ENCODE measurements at places on chromosomes 7 and 10.

- no peak for DNase-seq
Observed at GRCh38 chr10:17199351-17199804, 2.1 kb downstream of the TRDMT1 start.

DNA sequence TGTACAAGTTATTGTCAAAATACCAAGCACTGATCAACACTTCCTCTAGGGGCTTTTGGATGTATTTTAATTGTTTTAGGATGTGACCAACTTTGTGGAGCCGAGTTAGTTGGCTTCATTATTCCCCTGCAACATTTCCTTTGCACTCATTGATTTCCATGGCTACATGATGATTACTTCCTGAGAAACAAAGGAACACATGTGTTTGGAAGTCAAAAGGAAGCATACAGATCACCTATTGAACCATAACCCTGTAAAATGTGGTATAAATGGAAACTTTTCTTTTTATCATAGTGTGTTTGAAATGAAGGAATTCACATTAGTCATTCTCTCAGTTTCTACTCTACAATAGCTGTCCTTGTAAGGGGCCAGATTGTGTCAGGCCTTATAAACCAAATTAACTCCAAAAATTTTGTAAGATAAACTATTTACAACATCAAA is 32.2 kb upstream of the EXOC6 start:
- DNase-seq, result no peak

DNA sequence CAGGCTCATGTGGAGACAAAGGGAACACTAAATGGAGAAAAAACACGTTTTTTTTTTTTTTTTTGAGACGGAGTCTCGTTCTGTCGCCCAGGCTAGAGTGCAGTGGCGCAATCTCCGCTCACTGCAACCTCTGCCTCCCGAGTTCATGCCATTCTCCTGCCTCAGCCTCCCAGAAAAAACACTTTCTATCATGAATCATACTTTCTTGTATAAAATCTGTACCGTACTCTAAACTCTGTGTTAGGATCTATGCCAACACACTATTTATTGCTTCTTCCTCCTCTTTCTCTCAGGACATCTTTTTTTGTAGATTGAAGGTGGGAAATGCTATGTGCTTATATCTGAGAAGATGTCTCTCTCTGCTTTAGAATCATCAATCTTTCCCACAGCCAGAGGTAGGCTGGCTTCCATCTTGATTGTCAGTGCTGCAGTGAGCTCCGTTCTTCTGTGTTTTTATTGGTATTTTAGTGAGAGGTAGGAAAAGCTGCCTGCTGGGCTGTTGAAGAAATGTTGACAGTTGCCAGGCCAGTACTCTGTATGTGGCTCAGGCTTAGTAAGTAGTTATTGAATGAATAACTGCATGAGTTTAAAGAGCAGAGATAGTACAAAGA is 101.1 kb downstream of the GPR85 start:
- no peak for DNase-seq

DNA sequence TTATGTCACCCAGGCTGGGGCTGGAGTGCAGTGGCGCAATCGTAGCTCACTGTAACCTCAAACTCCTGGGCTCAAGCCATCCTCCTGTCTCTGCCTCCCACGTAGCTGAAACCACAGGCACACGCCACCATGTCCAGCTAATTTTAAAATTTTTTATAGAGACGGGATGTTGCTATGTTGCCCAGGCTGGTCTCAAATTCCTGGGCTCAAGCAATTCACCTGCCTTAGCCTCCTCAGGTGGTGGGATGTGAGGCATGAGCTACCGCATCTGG is 123.2 kb upstream of the PARD3 start:
- no peak for DNase-seq

DNA sequence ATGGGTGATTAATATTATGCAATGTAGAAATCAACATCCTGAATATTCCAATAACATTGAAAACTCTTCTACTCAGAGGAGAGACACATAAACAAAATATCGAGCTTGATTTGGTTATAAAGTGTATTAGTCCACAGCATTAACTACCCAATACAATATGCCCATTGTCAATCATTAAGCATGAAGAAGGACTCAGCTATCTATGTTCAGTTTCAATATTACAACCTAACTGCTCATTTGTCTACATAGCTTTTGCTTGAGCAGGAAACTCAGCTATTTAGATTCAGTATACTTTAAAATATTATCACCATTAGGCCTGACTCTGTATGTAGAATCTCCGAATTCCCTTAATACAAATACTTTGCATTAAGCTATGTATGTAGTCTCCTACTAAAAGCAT is 262.6 kb downstream of the SEMA3A start:
- DNase-seq, result no peak

DNA sequence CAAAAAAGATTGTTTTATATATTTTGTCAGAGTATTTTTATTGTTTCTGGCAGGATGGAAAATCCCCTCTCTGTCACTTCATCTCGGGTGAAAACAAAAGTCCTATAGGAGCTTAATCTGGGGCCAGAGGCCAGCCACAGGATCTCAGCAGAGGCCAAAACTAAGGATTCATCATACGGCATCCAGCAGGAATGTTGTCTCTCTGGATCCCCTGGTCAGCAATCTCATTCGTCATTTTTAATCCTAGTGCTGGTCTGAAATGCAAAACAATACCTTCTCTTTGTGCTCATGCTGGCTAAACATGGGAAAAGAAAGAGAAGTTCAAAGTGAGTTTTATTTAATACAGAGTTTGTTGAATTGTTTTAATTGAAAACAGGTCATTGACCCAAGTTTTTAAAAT is 482.5 kb upstream of the AUTS2 start:
- no peak for DNase-seq

- no peak for DNase-seq
Observed at GRCh38 chr10:71547876-71548846, 151.4 kb downstream of the CDH23 start.

DNA sequence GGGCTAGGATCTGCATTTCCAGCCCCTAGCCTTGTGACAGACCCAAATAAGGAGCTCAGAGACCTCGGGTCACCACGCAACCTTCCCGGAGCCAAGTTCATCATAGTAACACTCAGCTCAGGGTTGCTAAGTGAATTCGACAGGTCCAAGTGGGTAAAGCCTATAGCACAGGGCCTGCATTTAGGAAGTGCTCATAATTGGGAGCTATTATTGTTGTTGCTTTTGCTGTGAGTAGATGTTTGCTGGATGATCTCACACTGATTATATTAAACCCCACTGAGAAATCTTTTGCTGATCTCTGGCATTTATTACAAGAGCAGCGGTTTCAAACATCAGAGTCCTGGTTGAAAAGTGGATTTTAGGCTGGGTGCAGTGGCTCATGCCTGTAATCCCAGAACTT is 20.3 kb upstream of the SAR1A start:
- DNase-seq, result no peak

GRCh38 chr7:44784364-44784763 is 12.1 kb upstream of the PPIA start:
- no peak for DNase-seq

DNA sequence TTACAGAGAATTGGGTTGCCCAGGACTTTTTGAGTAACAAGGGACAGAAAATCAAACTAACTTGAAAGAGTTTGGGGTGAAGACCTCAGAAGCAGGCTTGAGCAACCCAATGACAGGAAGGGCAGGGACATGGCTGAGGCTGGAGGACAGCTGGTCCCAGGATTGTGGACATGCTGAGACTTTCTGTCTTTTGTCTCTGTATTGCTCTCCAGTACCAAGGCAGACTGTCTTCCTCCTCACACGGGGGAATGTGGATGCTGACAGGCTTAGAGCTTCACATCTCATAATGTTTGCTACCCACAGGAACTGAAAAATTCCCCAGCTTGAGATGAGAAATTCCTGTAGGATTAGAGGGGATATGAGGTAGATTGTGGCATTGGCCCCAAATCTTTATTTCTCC is 229.6 kb downstream of the PHF14 start:
- DNase-seq, result no peak

DNA sequence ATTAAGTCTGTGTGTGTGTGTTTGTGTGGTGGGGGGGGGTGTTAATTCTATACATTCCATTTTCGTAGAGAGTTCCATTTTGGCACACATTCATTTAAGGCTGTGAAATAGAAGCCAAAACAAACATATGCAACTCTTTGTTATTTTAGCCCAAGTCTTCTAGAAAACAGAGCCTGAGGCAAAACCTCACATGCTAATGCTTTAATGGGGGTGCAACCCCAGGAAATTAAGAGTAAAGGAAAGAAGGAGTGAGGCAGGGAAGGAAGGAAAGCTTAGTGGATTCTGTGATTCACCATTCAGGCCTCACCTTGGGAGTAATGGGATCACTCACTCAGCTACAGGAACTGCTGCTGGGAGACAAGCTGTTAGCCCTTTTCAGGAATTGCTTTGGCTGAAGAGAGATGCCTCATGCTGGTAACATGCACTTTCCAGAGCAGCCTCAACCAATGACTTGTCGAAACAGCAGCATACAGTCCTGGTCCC is 73.0 kb upstream of the CTTNBP2 start:
- DNase-seq, result no peak

DNA sequence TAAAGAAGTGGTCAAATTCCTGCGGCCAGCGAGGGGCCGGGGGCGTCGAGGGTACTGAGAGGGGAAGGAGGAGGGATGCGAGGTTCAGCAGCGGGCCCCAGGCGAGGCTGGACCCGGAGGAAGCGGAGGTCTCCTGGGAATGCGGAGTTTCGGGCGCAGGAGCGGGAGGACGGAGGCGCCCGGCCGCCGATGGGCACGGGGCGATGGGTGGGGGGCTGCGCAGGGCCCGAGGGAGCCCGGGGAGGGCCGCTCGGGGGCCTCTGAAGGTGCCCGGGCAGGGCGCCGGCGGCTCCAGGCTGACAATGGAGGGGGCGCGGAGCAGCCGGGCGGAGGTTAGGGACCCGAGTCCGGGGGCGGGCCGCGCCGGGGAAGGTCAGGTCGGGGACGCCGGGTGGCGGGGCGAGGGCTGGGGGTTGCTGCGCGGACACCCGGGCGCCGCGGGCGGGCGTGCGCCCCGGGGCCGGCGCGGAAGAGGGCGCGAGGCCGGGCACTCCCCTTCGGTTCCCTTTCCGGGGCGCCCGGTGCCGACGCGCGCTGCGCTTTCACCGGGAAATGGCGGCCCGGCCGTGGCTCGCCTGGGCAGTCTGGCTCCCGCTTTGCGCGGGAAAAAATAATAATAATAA is 683 bp downstream of the MACROH2A2 start:
- DNase-seq, result no peak

DNA sequence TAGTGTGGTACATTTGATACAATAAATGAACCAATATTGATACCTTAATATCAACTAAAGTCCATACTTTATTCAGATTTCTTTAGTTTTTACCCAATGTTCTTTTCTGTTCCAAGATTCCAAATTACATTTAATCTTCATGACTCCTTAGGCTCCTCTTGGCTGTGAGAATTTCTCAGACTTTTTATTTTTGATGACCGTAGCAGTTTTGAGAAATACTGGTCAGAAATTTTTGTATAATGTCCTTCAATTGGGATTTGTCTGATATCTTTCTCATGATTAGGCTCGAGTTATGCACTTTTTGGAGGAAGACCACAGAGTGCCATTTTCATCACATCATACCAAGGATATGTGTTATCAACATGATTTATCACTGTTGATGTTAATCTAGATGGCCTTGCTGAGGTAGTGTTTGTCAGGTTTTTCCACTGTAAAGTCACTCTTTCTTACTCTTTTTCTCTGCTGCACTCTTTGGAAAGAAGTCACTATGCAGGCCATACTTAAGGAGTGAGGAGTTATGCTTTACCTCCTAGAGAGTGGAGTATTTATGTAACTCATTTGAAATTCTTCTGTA is 12.9 kb upstream of the ENTPD1 start:
- no peak for DNase-seq
